Activated naive CD4-positive, alpha-beta T cell treated with anti-CD3 and anti-CD28 coated beads for 36 hours (primary cell): ENCODE measurements at places on chromosomes 1 and 21. TPM values are rescaled to one million over a fixed set of nuclear protein-coding genes. Genes with fewer than 3 reads are reported as not detected.

- peak; percentile 90 for DNase-seq
Observed at GRCh38 chr1:234322979-234323378, 50.3 kb upstream of the COA6 start.

GRCh38 chr1:47229886-47230691 lies 1.9 kb downstream of the TAL1 start:
- no peak for DNase-seq

- no peak for DNase-seq
Observed at GRCh38 chr1:62918700-62919099, 134.8 kb downstream of the ATG4C start.

DNA sequence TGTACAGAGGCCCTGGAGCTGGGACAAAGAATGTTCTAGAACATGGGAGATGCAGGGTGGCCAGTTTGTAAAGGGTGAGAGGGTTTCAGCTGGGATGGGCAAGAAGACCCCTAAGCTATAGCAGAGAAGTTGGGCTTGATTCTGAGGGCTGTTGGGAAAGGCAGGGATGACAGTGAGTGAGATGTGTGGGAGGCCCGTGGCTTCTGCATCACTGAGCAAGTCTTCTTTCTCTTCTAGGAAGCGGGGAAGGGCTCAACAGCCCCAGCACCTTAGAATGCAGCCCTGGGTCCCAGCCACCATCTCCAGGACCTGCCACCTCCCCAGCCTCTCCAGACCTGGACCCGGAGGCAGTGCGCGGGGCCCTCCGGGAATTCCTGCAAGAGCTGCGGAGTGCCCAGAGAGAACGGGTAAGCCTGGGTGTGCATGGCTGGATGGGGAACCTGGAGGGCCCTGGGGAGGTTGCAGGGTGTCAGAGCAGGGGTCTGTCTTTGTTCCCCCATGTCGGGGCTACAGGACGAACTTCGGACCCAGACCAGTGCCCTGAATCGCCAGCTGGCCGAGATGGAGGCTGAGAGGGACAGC lies 14.8 kb downstream of the MFAP2 start:
- DNase-seq, result no peak

DNA sequence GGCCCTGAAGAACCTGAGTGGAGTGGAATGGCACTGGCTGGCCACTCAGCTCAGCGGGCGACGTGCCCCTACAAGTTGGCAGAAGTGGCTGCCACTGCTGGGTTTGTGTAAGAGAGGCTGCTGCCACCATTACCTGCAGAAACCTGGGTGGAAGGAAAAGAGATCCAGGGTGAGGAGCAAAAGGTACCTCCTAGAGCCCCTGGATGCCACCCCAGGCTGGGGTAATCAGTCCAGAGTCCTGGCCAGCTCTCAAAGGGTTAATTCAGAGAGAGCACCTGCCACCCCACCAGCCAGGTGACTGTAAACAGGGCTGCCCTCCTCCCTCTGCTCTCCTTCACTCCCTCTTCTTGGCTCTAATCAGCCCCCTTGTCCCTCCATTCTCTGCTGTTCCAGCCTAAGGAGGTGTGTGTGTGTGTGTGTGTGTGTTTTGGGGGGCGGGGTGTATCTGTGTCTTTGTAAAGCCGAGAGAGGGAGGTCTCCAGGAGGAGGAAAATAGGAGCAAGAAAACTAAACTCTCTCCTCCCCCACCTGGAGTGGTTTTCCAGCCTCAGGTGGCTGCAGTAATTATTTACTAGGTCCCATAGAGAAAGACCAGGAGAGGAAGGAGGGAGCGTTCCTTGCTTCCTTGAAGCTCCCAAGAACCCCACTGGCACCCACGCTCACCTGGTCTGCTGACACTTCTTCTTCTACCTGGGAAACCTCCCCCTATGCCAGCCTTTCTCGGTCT lies 12.6 kb downstream of the TRIM46 start:
- DNase-seq, result no peak

- no peak for DNase-seq
Observed at GRCh38 chr1:37570528-37571334, 14.0 kb downstream of the DNALI1 start.

DNA sequence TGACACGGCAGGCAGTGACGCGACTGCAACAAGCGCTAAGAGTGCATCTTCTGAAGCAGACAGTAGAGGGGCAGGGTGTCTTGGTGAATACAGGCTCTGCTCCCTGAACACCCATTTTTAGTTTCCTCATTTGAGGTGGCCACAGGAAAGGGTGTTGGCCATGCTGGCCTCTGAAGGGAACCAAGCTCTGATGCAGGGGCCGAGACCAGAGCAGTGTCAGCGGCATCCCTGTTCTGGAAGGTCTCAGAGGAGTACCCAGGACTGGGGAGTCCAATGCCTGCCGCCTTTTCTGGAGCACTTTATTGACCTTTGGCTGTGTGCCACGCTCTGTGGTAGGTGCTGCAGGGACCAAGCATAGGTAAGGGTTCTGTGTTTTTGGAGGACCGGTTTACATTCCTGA lies 100.4 kb downstream of the KCNJ6 start:
- DNase-seq, result no peak

OR2T2 gene
- total RNA-seq, result not detected

FAM72D gene
- 38.3 TPM for total RNA-seq
